Germinal center (tissue), 1 donor: ENCODE measurements at places on chromosomes 3 and 15.

- no peak for DNase-seq
Measured at GRCh38 chr3:71885006-71885405, 100.1 kb upstream of the PROK2 start.

- no peak for DNase-seq
Measured at GRCh38 chr3:111103807-111104206, 32.2 kb downstream of the NECTIN3 start.

- peak; percentile 8 for DNase-seq
Measured at GRCh38 chr15:33675246-33675645, 293.1 kb upstream of the CHRM5 start.

- DNase-seq = no peak
Measured at GRCh38 chr3:173599673-173600072, 202.1 kb downstream of the NLGN1 start.

GRCh38 chr3:150588027-150588830 is 14.9 kb upstream of the SELENOT start:
- DNase-seq = no peak

- DNase-seq = no peak
Measured at GRCh38 chr3:95815828-95816227, 998.6 kb upstream of the EPHA6 start.

DNA sequence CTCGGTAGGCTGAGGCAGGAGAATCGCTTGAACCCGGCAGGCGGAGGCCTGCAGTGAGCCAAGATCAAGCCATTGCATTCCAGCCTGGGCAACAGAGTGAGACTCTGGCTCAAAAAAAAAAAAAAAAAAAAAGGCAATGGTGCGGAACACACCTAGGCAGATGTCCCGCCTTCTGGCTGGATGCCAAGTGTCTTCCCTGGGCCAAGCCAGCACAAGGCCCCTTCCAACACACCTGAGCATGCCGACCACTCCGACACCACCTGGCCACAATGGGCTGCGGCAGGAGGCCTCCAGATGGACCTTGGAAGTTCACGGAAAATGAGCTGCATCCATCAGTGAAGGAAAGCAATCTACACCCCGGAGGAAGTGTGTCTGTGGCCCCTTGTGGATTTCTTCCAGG is 19.0 kb downstream of the NUP210 start:
- no peak for DNase-seq

DNA sequence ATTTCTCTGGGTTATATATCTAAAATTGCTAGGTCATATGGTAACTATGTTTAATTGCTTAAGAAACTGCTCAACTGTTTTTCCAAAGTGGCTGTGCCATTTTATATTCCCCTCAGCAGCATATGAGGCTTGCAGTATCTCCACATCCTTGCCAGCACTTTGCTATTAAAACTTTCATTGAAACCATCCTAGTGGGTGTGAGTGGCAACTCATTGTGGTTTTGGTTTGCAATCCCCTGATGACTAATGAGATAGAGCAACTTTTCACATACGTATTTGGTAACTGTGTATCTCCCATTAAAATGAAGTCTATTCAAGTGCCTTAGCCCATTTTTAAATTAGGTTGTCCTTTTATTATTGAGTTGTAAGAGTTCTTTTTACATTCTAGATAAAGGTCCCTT is 17.3 kb downstream of the KPNA1 start:
- no peak for DNase-seq

- DNase-seq = no peak
Measured at GRCh38 chr3:39601241-39601640, 133.8 kb downstream of the MOBP start.

- no peak for DNase-seq
Measured at GRCh38 chr3:191350396-191351090, 20.2 kb upstream of the UTS2B start.

- DNase-seq = no peak
Measured at GRCh38 chr15:83030021-83030420, 18.6 kb upstream of the C15orf40 start.

- peak; percentile 33 for DNase-seq
Measured at GRCh38 chr15:64462492-64462891, 2.1 kb downstream of the ZNF609 start.

- DNase-seq = no peak
Measured at GRCh38 chr15:93001881-93002280, 87.1 kb downstream of the RGMA start.

GRCh38 chr3:86578071-86578470 is 412.9 kb downstream of the VGLL3 start:
- no peak for DNase-seq

DNA sequence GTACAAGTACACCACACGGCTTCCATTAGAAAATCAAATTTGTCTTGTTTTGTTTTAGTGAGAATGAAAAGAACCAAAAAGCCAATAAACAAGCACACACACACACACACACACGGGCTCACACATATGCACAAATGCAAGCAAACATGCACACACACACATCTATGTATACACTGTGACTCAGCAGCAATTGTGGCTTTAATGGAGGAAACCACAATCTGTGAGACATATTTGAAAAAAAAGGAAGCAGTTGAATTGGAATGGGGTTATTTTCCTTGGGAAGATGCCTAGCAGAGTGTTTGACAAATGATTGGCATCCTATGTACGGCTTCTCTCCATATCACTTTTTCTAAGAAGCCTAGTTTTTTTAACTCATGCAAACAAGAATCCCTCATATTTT is 201.1 kb upstream of the ARRDC4 start:
- no peak for DNase-seq

- no peak for DNase-seq
Measured at GRCh38 chr3:152742368-152743347, 92.3 kb upstream of the P2RY1 start.

DNA sequence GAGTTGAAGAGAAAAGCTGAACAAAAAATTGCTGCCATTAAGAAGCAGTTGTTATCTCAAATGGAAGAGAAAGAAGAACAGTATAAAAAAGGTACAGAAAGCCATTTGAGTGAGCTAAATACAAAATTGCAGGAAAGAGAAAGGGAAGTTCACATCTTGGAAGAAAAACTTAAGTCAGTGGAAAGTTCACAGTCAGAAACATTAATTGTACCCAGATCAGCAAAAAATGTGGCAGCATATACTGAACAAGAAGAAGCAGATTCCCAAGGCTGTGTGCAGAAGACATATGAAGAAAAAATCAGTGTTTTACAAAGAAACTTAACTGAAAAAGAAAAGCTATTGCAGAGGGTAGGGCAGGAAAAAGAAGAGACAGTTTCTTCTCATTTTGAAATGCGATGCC is 152.4 kb upstream of the LRRFIP2 start:
- no peak for DNase-seq

DNA sequence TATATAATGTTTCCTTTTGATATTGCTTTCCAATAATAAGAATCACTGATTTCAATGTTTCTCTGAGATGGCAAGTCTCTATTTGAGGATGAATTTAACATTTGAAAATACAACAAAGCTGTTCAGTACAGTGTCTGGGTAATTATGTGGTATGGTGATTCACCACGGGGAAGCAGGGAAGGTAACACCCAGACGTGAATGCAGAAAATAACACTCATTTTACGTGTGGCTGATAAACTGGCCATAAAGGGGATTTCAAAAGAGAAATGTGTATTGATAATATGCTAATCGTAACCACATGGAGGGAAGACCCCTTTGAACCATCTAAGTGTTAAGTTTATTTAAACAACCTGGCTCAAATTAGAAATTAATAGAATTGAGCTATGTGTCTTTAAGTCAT is 344.6 kb downstream of the GRM7 start:
- no peak for DNase-seq

DNA sequence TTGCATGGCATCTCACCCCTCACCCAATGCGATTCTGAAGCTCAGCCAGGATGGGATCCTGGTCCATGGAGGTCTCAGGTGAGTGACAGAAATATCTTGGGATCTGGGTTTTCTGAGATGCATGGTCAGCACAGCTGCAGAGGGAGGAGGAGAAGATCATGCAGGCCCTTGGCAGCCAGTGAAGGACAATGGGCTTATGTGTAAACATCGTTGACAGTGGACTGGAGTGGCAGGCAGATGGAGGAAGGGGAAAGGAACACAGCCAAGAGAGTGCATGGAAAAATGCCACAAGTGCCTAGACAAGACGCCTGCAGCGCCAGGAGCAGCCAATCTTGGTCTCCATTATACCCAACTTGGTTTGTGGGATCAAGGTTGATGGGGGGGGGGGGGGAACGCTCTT is 347.9 kb downstream of the MCTP2 start:
- DNase-seq = no peak

GRCh38 chr15:90327311-90327710 is 24.8 kb upstream of the ZNF774 start:
- DNase-seq = no peak

GRCh38 chr3:8593021-8593827 is 51.4 kb downstream of the SSUH2 start:
- DNase-seq = no peak

- DNase-seq = peak; percentile 37
Measured at GRCh38 chr3:149771652-149772271, 19.5 kb upstream of the COMMD2 start.

GRCh38 chr3:42545284-42545900 is 36.4 kb downstream of the SEC22C start:
- DNase-seq = no peak

DNA sequence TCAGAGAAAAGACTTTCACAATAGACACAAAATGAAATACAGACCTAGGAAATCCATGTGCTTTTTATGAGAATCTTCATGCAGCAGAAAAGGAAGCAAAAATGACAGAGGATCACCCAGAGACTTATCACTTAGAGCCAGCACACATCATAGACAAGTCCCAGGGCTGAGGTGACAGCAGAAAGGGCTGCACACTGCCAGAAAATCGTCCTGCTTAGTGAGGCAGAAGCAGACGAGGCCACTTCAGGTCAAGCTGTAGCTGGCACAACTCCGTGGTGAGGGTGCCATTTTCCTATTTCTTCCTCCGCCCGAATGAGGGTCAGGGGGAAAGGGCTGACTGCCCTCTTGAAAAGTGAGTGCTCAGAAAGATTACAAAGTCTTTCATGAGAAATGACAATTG is 95.9 kb upstream of the TNIK start:
- no peak for DNase-seq

DNA sequence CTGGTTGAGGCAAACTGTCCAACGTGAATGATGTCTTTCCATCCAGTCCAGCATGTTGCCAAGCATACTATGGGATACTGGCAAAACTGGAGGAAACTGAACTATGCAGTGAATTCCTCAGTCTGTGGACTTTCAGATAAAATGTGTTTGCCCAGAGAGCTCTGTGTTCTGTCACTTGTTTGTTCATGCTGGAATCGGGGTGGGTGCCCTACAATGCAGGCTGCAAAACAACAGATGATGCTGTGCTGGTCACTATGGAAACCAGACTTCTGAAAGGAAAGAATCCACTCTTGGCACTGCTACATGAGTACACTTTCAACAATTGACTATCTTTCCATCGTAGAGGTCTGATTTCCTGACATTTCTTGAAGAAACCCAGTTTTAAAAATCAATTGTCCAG is 272.5 kb upstream of the ARHGEF26 start:
- DNase-seq = no peak

DNA sequence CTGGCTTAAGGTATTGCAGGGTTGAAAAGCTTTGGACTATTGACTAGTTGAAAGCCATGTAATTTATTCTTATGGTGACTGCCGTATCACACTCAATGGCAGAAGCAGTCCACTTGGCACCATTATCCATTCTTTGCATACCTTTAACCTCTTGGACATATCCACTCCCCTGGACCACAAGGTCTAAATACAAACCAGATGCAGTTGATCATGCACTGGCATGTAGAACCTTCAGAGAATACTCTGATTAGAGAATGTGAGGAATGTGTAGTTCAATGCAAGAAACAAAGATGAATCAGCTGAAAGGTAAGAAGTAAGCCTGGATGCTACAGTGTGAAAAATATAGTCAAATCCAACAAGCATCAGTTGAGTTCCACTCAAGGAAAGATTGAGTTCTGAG is 93.1 kb downstream of the FRMD5 start:
- DNase-seq = no peak

DNA sequence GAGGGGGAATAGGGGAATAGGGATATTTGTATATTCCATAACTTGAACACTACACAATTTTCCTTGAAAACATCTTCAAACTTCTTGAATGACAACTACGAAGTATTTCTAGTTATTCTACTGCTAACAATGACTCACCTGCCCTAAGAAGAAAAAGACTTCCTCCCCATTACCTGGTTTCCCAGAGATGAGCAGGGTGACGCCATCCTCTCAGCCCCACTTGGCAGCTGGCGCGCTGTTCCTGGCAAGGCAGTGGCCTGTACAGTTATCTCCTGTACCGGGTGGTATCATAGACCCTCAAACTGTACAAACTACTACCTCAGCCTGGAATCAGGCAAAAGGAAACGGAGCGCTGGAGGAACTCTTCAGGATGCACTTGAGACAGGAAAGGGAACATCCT is 10.4 kb downstream of the WDR82 start:
- no peak for DNase-seq

DNA sequence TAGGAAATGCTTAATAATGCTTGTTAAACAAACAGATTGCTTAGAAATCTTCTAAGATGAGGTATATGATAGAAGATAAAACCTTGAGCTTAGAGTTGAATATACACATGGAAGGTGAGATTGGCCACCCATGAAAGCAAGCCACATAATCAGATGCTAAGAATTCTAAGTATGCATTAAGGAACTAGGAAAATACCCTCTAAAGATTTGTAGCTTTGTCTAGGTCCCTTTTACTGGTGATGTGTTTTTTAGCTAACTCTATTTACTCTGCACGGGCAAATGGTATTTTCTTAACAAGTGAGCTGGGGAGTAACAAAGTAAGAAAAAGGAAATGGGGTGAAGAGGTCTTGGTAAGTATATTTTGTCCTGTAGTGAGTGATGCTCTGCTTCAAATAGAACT is 310.3 kb downstream of the OXSM start:
- DNase-seq = no peak

DNA sequence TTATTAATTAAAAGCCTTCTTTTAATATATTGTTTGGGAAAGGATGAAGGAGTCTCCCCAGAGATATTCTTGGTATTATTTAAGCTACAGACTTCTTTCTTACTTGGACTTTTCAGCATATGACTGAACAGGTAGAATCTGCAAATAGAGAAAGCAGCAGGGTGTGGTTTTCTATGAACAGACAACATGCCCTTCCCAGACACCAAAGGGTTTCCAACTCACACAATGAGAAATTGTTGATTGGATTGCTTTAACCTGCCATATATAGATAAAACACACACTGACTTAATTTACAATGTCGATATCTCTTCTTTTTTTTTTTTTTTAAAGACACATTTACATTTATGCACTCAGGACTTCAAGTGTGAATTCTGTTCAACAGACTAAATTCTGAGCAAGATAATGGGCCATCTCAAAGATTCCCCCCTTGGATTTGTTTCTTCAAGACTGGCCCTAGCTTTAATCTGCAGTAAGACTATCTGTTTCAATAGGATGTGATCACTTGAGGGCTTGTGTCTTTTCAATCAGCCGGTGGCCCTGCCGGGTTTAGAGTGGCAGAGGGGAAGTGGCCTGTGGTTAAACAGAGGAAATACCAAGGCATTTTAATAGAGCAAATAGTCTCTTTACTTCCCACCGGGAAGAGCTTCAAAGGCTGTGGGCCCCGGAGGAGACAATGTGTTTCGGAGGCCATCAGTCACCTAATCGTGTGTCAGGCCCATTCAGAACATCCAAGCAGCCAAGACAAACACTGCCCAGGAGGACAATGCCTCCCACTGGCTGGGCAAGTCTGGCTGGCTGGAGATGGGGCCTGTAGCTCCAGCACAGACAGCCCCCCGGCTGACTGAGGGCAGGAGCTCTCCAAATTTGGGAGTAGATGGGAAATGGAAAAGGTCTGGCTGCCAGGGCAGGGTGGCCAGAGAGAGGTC is 6.1 kb downstream of the IL17RD start:
- no peak for DNase-seq

- no peak for DNase-seq
Measured at GRCh38 chr3:49030321-49030720, 1.1 kb upstream of the IMPDH2 start.

GRCh38 chr3:126356373-126357264 is 589 bp downstream of the KLF15 start:
- peak; percentile 48 for DNase-seq
